Activated T-cell treated with anti-CD3 and anti-CD28 coated beads, Interleukin-2, amount 50 U/mL, for 48 hours (primary cell): ENCODE measurements at places on chromosomes 6 and 20.

GRCh38 chr6:10309457-10310329 is 105.2 kb downstream of the TFAP2A start:
- no peak for DNase-seq

- DNase-seq: no peak
Measured at GRCh38 chr20:63282946-63283345, 10.0 kb upstream of the COL20A1 start.

GRCh38 chr6:52953911-52954839 is 40.9 kb downstream of the GSTA4 start:
- DNase-seq: no peak

DNA sequence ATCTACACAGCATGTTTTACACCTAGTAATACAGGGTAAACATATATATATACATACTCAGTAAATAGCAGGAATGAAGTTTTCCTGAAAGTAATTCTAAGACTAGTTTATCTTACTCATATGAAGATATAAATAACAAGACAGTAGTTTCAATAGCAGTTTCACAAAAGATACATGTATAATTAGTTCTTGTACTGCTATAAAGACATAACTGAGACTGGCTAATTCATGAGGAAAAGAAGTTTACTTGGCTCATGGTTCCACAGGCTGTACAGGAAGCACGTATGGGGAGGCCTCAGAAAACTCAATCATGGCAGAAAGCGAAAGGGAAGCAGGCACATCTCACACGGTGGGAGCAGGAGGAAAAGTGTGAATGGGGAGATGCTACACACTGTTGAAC is 16.9 kb downstream of the RARS2 start:
- DNase-seq: no peak
